Activated B cell treated with CpG ODN at 0.5 μM for 24 hours (primary cell): ENCODE measurements at places on chromosomes 4 and X. TPM values are rescaled to one million over a fixed set of nuclear protein-coding genes. Genes with fewer than 3 reads are reported as not detected.

GRCh38 chr4:165873298-165874071 lies 448 bp downstream of the TLL1 start:
- peaks cover 5% of the 10 kb centered on the region for H3K4me1 ChIP-seq
- DNase-seq, result no peak
- H3K36me3 ChIP-seq, result no peaks in the 10 kb centered on the region
- no peak overlapping the region for H3K4me3 ChIP-seq
- peaks cover 41% of the 10 kb centered on the region for H3K27me3 ChIP-seq

- H3K36me3 ChIP-seq, result no peaks in the 10 kb centered on the region
- H3K27me3 ChIP-seq, result peaks cover under 1% of the 10 kb centered on the region
- peak within 1 kb of the TSS; percentile 89 for H3K4me3 ChIP-seq
- peak within 1 kb of the TSS; percentile 75 for H3K27ac ChIP-seq
- DNase-seq, result peak; percentile 23
- peaks cover 11% of the 10 kb centered on the region for H3K4me1 ChIP-seq
Observed at GRCh38 chrX:103585411-103586313, at the start of gene TCEAL4. Gene TCEAL4, plus strand, starts transcription at chrX:103585515. Its CDS starts 1,161 bp downstream, at chrX:103586676.

CHRDL1 gene
- not detected in 2 replicates for total RNA-seq

- H3K27me3 ChIP-seq, result peaks cover 29% of the 10 kb centered on the region
- H3K36me3 ChIP-seq, result no peaks in the 10 kb centered on the region
- H3K4me3 ChIP-seq, result peak within 1 kb of the TSS; percentile 47
- H3K27ac ChIP-seq, result no peak within 1 kb of the TSS
- peaks cover 14% of the 10 kb centered on the region for H3K4me1 ChIP-seq
Observed at GRCh38 chr4:53591372-53591892, at the start of gene LNX1. Gene LNX1, minus strand, starts transcription at chr4:53591486. Its CDS starts 17,484 bp downstream, at chr4:53574002.

RTL9 gene
- not detected in 2 replicates for total RNA-seq

CDKL5 gene
- total RNA-seq, result 3.7 and 3.8 TPM in 2 replicates

CXCL10 gene
- total RNA-seq, result 0.17 TPM in 1 of 2 replicates, not detected in the other

MAGEA2 gene
- total RNA-seq, result not detected in 2 replicates

GRCh38 chr4:2333356-2333841 lies 71.5 kb upstream of the MXD4 start:
- no peak for DNase-seq
- H3K27me3 ChIP-seq, result peaks cover 3% of the 10 kb centered on the region
- peaks cover 5% of the 10 kb centered on the region for H3K36me3 ChIP-seq
- H3K4me1 ChIP-seq, result peaks cover 15% of the 10 kb centered on the region
- H3K27ac ChIP-seq, result no peak overlapping the region

DNA sequence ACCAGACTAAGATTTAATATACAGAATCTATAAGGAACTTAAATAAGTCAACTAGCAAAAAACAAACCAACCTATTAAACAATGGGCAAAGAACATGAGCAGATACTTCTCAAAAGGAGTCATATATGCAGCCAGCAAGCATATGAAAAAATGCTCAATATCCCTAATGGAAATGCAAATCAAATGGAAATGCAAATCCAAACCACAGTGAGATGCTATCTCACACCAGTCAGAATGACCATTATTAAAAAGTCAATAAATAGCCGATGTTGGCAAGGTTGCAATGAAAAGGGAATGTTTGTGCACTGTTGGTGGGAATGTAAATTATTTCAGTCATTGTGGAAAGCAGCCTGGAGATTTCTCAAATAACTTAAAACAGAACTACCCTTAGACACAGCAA lies 97.0 kb upstream of the SLC6A14 start:
- no peaks in the 10 kb centered on the region for H3K27me3 ChIP-seq
- H3K27ac ChIP-seq, result no peak overlapping the region
- no peak for DNase-seq
- no peak overlapping the region for H3K4me3 ChIP-seq

- peaks cover 15% of the 10 kb centered on the region for H3K36me3 ChIP-seq
- DNase-seq, result no peak
- no peak overlapping the region for H3K27ac ChIP-seq
- H3K27me3 ChIP-seq, result no peaks in the 10 kb centered on the region
- H3K4me1 ChIP-seq, result no peaks in the 10 kb centered on the region
- H3K4me3 ChIP-seq, result no peak overlapping the region
Observed at GRCh38 chr4:4599481-4600275, 57.8 kb upstream of the STX18 start.

FAAH2 gene
- total RNA-seq, result 2.8 and 3.1 TPM in 2 replicates

GRCh38 chr4:128275346-128275745 lies 12.3 kb downstream of the PGRMC2 start:
- H3K27me3 ChIP-seq, result no peaks in the 10 kb centered on the region
- DNase-seq, result no peak
- no peaks in the 10 kb centered on the region for H3K4me1 ChIP-seq
- H3K36me3 ChIP-seq, result peaks cover 26% of the 10 kb centered on the region
- H3K27ac ChIP-seq, result no peak overlapping the region
- no peak overlapping the region for H3K4me3 ChIP-seq

GRCh38 chrX:42694260-42694815 lies 83.6 kb downstream of the PPP1R2C start:
- no peaks in the 10 kb centered on the region for H3K36me3 ChIP-seq
- H3K27me3 ChIP-seq, result no peaks in the 10 kb centered on the region
- no peak overlapping the region for H3K4me3 ChIP-seq
- peaks cover 11% of the 10 kb centered on the region for H3K4me1 ChIP-seq
- no peak for DNase-seq
- no peak overlapping the region for H3K27ac ChIP-seq

DNA sequence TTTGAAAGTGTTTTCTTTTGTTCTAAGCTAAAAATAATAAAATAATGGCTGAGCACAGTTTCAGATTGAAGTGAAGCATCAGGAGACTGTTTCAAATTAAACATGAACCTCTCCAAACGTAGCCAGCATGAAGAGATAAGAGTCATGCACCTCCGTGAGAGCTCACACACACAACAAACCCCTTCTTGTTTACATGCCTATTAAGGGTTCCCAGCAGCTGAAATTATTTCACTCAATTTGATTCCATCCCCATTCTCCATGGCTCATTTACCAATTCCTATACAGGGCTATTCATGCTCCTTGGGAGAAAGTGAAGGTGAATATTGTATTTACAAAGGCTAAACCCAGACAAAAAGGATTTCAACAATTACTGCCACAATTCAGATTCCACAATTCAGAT lies 954.1 kb upstream of the INTU start:
- no peak overlapping the region for H3K4me3 ChIP-seq
- H3K4me1 ChIP-seq, result no peaks in the 10 kb centered on the region
- no peak for DNase-seq
- H3K36me3 ChIP-seq, result no peaks in the 10 kb centered on the region

DNA sequence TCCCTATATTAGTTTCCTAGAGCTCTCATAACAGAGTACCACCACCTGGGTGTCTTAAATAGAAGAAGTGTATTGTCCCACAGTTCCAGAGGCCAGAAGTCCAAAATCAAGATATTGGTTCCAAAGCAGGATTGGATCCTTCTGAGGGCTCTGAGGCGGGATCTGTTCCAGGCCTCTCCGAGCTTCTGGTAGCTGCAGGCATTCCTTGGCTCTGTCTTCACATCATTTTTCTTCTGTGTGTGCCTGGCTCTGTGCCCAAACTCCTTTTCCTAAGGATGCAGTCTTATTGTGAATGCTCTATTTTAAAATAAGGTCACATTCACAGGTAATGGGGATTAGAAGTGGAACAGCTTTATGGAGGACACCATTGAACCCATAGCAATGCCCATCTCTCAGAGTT lies 253.7 kb upstream of the TAPT1 start:
- no peaks in the 10 kb centered on the region for H3K4me1 ChIP-seq
- H3K27ac ChIP-seq, result no peak overlapping the region
- no peaks in the 10 kb centered on the region for H3K36me3 ChIP-seq
- DNase-seq, result no peak

HNRNPH2 gene
- total RNA-seq, result 70.5 and 76.9 TPM in 2 replicates

DNA sequence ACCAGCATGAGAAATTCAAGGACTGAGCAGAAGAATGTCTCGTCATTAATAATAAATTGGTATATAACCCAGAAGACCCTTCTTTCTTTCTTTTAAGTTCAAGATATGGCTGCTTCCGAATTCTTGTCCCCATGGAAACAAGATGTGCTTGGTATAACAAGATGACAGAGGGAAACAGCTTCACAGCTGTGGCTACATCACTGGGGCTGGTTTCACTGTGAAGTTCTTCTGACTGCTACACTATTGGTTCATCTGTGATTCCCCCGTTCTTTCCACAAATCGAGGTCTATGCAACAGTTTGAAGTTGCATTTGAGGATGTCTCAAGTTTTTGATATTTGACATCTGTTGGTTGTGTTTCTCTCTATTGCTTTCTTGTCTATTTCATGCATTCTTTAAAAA lies 12.3 kb upstream of the DTHD1 start:
- H3K27me3 ChIP-seq, result no peaks in the 10 kb centered on the region
- no peak overlapping the region for H3K4me3 ChIP-seq
- H3K36me3 ChIP-seq, result no peaks in the 10 kb centered on the region
- H3K4me1 ChIP-seq, result peaks cover 5% of the 10 kb centered on the region

DNA sequence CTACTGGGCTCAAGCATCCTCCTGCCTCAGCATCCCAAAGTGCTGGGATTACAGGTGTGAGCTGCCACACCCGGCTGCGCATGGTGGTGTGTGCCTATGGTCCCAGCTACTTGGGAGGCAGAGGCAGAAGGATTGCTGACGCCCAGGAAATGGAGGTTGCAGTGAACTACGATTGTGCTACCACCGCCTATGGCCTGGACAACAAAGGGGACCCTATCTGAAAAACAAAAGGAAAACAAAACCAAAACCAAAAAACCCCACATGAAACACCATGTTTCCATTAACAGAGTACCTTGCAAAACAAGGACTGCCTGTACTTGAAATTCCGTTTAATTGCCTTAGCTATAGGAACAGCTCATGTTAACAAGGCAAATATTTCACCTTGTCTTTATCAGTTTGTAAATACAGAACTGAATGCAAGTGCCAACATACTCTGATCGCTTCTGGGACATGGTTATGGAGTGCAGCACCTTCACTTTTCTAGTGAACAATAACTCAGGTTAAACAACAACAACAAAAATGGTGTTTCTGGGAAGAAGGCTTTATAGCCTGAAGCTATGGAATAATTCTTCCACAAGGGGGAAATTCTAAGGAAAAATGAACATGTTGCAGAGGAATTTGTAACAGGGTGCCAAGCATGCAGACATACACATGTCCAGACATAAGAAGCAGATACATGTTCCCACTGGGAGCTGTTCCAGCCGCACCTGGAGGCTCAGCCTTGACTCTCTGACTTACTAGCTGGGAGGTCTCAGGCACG lies 73.2 kb upstream of the STS start:
- no peak overlapping the region for H3K27ac ChIP-seq
- DNase-seq, result no peak
- peaks cover 23% of the 10 kb centered on the region for H3K4me1 ChIP-seq
- H3K4me3 ChIP-seq, result no peak overlapping the region
- H3K27me3 ChIP-seq, result no peaks in the 10 kb centered on the region

F8A2 gene
- total RNA-seq, result not detected in 2 replicates

BMPR1B gene
- total RNA-seq, result not detected in 2 replicates

- H3K27me3 ChIP-seq, result peaks cover 13% of the 10 kb centered on the region
- no peak overlapping the region for H3K4me3 ChIP-seq
- peaks cover 14% of the 10 kb centered on the region for H3K4me1 ChIP-seq
- no peaks in the 10 kb centered on the region for H3K36me3 ChIP-seq
Observed at GRCh38 chr4:158213466-158213865, 3.2 kb downstream of the TMEM144 start.

- no peaks in the 10 kb centered on the region for H3K36me3 ChIP-seq
- no peaks in the 10 kb centered on the region for H3K4me1 ChIP-seq
- no peak overlapping the region for H3K27ac ChIP-seq
- H3K4me3 ChIP-seq, result no peak overlapping the region
- no peaks in the 10 kb centered on the region for H3K27me3 ChIP-seq
Observed at GRCh38 chrX:39957816-39958566, 139.8 kb downstream of the BCOR start.

GRCh38 chr4:53695540-53696463 lies 104.5 kb upstream of the LNX1 start:
- H3K36me3 ChIP-seq, result peaks cover under 1% of the 10 kb centered on the region
- H3K27ac ChIP-seq, result no peak overlapping the region
- H3K4me1 ChIP-seq, result peaks cover 13% of the 10 kb centered on the region
- H3K4me3 ChIP-seq, result no peak overlapping the region
- peaks cover 6% of the 10 kb centered on the region for H3K27me3 ChIP-seq
- no peak for DNase-seq

- H3K36me3 ChIP-seq, result no peaks in the 10 kb centered on the region
- no peaks in the 10 kb centered on the region for H3K4me1 ChIP-seq
- DNase-seq, result no peak
- no peak overlapping the region for H3K4me3 ChIP-seq
- no peaks in the 10 kb centered on the region for H3K27me3 ChIP-seq
Observed at GRCh38 chr4:172152284-172152683, 339.1 kb downstream of the GALNTL6 start.

ASIC5 gene
- total RNA-seq, result not detected in 2 replicates

GLRA2 gene
- total RNA-seq, result not detected in 2 replicates

DNA sequence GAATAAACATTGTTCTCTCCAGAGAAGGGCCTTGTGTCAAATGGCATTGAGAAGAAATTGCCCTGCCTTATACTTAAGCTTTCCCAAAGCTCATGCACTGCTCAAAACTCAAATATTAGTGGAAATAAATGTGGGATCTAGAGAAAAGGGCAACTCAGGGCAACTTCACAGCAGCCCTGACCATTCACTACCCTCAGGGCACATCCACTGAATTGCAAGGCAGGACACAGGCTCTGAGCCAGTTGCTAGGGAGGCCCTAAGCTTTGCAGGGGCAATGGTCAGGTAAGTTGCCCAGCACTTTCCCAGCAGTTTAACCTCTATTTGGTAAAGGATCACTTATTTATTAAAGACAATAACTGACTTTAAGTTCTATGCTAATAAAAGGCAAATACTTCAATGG lies 255.3 kb upstream of the TEX13A start:
- H3K27ac ChIP-seq, result no peak overlapping the region
- no peak for DNase-seq
- no peaks in the 10 kb centered on the region for H3K27me3 ChIP-seq
- H3K4me3 ChIP-seq, result no peak overlapping the region
- no peaks in the 10 kb centered on the region for H3K4me1 ChIP-seq

DNA sequence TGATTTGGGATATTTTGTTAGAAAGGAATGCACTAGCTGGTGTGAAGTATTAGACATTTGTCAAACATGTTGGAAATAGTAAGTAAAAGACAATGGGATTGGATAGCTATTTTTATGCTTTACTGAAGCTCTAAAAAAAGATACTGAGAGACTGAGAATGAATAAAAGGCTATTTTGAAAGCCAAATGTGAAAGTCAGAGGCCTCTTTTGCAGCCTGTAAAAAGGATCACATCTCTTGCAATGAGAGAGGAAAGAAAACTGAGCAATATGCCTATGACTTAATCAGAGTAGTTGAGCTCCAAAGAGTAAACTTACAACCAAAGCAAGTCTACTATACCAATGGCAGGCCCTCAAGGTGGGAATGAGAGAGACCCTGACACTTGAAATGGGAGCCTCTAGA lies 212.6 kb upstream of the LCORL start:
- DNase-seq, result no peak
- H3K4me3 ChIP-seq, result no peak overlapping the region
- no peaks in the 10 kb centered on the region for H3K4me1 ChIP-seq
- H3K27ac ChIP-seq, result no peak overlapping the region
- no peaks in the 10 kb centered on the region for H3K27me3 ChIP-seq
